ENCODE measurements at places on chromosomes 6 and 20.

DNA sequence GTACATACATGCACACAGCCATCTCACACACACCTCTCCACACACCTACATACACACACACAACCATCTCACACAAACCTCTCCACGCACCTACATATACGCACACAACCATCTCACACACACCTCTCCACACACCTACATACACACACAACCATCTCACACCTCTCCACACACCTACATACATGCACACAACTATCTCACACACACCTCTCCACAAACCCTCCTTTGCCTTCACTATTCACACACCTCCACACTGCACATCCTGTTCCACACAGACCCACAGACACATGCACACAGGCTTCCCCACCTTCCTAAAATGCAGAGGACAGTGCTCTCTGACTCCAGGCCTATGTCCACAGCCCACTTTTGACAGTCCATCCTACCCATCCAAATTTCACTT lies 16.3 kb upstream of the NINL start:
- DNase-seq: no peak

DNA sequence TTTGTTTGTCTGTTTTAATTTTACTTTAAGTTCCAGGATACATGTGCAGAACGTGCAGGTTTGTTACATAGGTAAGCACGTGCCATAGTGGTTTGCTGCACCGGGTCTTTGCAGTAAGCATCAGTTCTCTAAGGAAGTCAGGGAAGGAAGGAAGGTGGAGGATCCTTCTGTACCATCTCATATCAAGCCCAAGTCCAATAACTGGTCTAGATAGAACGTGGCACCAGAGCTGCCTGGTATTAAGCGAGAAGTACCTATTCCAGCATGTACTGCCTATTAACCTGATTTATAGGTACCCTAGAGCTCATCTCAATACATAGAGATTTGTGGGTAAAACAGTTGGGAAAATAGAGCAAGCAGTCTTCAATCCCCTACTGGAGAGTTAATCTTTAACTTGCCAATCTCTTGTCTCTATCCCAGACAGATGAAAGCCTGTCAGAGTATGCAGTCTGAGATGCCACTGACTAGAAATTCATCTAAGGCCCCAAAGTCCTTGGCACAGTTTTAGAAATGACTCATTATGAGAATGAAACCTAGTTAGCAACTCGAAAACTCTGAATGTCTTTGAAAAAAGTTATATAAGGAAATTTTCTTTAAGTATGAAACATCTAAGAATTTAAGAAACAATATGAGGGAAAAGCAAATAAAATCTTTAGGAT lies 144.9 kb downstream of the TFAP2A start:
- DNase-seq: no peak

GRCh38 chr20:33393609-33394008 lies 7.7 kb downstream of the CDK5RAP1 start:
- DNase-seq: no peak

DNA sequence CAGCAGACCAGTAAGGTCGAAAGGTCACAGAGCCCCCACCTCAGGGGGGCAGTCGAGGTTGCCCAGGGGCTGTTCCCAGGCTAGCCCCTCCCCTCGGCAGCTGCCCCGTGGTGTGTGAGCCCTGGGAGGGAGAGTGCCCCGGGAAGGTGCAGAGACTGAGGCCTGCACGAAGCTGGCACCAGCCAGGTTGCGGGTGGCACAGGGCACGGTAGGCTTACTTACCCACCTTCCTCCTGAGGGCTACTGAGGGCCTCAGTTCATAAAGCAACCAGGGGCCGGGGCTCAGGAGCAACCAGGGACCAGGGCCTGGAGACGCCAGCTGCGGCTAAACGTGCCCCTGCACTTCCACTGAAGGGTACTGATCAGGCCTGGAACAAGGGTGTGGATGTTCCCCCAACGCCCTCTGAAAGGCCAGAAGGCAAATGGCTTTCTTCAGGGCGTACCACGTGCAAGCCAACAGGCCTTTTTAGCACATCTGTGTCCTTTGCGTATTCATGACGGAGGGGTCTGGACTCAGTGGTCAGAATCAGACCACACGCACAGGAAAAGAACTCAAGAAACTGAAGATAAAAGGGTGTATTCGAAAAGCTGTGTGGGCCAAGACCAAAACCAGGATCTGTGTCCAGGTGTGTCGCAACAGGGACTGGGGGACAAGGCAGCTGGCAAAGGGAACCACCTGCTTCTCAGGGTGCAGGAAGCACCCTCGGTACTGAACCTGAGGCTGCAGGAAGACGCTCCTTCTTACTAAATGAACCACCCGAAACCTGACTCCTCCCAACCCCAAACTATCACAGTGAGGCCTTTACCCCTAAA lies 24.5 kb upstream of the TCFL5 start:
- no peak for DNase-seq

DNA sequence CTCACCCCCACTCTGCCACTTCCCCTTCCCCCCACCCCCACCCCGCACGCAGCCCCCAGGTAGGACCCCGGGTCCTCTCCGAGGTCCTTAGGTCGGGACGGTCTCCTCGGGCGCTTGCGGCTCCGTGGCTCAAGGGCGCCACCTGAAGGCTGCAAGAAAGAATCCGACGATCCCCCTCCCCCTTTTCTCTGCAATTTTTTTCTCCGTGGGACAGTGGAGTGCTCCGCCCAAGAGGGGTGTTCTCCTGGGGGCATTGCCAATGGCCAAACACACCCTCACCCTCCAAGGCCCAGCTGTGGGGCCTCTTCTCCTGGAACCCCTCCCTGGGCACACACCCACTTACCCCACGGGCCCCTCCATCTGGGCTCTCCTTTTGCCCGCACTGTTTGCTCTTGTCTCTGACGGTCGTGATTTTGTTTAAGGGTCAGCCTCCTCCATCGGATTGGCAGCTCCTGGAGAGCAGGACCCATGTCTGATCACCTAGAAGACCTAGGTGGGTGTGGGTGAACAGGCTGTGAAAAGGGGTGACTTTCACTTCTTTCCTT lies 1.1 kb upstream of the TMEM74B start:
- no peak for DNase-seq

- no peak for DNase-seq
Measured at GRCh38 chr20:1800180-1800579, 95.0 kb upstream of the SIRPA start.

- no peak for DNase-seq
Measured at GRCh38 chr20:34979366-34980153, 23.9 kb downstream of the MYH7B start.

DNA sequence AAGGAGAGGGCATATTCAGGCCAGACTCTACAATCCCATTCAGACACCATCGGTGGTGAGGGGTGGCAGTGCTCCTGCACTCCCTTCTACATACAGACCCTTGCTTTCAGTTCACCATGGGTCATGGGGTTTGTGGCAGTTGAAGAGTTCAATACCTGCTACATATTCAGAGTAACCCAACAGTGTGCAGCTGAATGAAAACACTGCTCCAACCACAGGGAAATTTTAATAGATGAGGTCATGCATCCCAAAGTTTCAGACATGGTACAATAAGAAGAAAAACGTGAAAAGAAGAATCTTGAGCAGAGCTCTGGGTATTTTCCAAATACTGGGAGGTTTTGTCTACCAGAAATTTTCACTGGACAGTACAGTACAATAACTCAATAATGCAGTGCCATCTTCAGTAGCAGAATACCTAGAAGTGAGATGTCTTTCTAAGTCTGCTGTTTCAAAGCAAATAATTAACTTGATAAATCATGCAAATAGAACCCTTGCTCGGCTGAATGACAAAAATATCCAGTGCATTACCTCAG lies 162.1 kb downstream of the PTPRK start:
- no peak for DNase-seq

- no peak for DNase-seq
Measured at GRCh38 chr6:15453186-15453585, 207.3 kb downstream of the JARID2 start.

DNA sequence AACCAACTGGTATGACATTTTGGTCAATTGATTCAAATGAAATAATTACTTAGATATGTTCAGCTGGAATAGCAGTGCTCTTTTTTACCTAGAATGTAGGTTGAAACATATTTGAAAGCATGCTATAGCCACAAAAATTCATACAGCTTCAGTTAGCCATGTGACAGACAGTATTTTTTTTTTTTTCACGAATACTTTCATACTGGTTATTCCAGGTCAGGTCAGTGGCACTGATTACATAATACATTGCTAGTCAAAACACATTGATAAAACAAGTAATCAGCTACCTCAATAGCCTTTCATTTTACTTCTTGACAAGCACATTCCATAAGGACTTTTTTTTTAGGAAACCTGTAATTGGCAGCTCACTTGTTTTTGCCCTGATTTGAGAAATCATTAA lies 222.6 kb downstream of the EYA4 start:
- no peak for DNase-seq

DNA sequence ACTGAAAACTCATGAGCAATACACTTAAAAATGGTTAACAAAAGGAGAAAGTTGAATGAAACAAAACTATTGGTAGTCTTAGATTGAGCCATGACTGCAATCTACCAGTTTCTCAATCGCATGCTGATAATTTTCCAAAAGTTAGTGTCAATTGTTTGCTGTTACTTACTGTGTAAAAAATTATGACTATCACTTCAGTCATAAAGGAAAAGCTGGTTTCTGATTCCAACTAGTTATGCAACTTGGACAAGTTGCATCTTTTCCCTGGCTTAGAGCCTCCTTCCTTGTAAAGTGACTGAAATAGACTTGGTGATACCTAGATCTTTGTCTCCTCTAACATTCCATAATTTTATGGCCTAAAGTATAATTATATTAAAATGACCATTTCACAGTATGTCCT lies 88.3 kb upstream of the PAK5 start:
- peak; percentile 61 for DNase-seq

DNA sequence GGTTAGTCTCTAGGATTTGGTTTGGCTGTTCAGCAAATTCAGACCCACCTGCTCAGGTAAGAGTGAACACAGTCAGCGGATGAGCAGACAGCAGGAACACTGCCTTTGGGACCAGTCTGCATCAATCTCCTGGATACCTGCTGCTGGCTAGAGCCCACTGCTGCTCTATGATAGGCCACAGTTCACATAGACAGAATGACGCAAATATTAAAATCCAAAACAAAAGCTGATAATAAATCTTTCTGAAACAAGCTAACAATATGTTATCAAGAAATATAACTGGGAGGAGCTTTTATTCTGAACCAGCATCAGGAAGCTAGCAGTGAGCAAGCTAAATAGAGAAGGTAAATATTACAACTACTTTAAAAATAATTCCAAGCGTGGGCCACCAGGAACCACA lies at the start of gene TAAR1:
TAAR1 (minus strand) TSS at position 101 of the 400 bp plus-strand sequence. CDS start 13,179 bp downstream, outside the sequence.
- no peak for DNase-seq

DNA sequence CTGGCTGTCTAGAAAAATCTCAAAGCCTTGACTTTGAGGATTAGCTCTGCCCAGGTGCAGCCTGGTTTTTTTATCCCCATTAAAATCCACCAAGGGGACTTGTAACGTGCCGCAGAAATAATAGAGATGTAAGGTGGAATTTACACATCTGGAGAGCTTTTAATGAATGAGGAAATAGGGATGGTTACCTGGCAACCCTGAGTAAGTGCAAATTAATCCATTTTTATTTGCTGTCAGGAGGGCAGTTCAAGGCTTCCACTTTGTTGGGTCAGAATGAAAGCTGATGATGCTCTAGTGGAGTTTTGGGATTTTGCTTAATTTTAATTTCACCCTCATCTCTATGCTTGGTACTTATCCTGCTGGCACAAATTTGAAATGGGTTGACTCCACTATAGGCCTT lies 163.4 kb upstream of the CEP162 start:
- DNase-seq: no peak

All from epithelial cell of prostate (primary cell).